ENCODE measurements at places on chromosomes 2 and 18.

GRCh38 chr18:49976795-49977560 is 163.6 kb upstream of the ACAA2 start:
- no peak for DNase-seq

GRCh38 chr2:178521304-178522150 is 41.3 kb downstream of the PLEKHA3 start:
- DNase-seq = no peak

DNA sequence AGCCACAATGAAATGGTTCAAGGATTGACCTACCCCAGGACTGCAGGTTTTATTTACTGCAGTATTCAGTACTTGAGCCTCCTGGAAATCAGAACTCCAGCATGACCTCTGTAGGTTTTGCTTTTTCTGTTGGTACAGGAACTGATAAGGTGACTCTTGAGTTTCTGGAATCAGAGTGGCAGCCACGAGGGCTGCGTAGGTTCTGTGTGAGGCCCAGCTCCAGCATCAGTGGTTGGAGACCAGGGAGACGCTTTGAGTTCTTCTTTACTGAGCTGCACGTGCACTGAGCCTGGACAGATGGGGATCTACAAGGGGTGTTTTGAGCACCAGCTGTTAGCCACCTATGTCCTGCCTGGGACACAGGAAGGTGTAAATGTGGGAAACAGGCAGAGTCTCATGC is 222.7 kb upstream of the EPAS1 start:
- no peak for DNase-seq

GRCh38 chr2:226524381-226524843 is 275.2 kb downstream of the IRS1 start:
- DNase-seq = peak; percentile 61

- DNase-seq = no peak
Measured at GRCh38 chr18:21911551-21911950, 171.0 kb downstream of the MIB1 start.

DNA sequence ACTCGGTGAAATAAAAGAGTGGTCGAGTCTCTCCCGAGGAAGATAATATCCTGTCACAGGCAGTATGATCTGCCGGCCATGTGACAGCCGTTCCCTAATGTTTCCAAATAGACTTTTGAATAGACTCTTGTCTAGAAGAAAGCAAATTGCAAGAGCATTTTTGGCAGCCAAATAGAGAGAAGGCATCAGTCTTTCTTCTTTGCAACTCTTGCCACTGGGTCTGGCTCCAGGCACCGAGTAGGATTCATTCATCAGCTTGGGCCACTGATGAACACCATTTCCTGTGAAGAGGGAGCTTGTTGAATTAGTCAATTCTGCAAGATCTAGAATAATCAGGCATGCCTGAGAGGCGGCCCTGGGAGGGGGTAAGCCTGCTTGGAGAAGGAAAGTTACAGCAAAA is 165.6 kb downstream of the KLHL29 start:
- DNase-seq = no peak

DNA sequence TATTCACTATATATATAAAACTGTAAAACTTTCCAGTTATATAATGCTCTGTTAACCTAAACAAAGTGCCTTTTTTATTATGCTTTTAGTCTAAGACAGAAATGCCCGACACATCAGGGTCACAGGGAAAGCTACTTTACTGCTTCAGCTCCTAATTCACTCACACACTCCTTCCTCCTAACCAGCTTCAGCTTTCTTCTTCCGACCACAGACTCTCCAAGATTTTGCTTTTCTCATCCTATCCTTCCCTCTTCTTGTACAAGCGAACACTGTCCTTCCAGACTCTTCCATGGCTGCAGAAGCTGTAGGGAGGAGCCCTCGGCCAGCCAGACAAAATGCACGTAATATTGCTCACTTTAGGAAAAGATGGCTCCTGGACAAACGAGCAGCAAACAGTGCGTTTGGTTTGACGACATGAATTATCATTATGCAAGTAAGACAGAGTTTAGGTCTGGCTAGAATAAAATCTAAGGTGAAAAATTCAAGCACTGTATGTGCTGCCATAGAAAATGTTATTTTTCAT is 47.5 kb upstream of the HNRNPA3 start:
- no peak for DNase-seq

DNA sequence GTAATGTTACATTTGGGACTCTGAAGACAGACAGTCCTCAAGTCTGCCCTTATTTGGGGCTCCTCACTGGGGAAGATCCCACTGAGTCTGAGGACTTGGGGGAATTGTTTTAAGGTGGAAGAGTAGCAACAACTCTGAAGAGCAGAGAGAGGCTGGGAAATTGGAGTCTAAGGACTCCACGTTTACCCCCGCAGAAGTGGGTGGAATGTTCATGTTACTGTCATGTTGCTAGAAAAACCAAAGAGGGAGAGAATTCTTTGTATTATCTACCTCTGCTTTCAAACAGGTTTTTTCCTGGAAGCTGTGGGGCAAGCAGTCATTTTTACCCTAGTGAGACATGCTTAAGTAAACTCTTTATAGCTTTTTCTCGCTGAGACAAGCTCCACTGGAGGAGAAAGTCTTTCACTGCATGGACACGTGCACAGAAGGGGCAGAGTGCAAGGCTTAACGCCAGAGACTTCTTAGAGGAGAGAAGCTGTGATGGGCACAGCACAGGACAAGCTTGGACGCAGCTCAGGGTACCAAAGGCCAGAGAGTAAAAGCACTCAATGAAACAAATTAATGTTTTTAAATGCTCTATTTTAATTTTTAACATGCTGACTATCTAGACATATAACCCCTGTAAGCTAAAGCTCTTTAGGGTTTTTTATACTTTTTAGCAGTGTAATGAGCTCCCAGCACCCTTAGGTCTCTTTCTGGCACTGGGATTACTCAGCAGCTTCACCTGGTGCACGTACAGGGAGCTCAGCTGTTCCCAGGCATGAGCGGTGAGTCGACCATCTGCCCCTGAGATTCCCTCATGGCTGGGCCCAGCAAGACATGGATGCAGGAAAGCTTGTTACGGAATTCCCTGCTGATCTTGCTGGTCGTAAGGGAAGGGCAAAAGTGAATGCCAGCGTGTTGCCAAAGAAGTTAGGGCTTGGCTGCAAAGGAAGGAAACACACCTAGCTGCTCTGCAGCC is 54.5 kb upstream of the BIN1 start:
- DNase-seq = no peak

DNA sequence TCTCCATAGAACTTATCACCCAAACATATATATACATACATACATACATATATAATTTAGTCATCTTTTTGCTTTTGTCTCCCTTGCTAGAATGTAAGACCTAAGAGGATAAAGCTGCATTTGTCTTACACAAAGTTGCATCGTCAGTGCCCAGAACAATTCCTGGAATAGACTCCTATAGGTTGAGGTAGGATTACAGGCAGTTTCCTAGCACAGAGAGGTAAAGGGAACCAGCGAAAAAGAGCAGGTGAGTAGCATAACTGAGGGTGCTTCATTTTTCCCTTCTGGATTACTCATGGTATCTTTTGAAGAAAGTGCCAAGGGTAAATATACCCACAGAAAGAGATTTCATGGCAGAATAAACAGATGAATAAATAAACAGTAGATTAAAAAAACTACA is 68.1 kb upstream of the AMMECR1L start:
- peak; percentile 13 for DNase-seq

DNA sequence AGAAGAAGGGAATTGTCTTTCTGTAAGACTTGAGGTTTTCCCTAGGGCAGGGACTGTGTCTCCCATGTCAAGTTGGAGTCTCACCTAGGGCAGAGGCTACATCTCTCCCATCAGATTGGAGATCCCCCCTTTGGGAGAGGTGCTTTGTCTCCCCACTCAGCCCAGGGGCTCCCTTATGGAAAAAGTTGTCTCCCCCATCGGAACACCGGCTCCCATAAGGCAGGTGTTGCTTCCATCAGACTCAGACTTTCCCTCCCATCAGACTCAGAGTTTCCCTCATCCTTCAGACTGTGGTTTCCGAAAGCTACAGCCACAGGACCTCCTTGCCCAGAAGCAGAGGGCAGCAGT is 5.8 kb downstream of the ANKRD53 start:
- no peak for DNase-seq

- no peak for DNase-seq
Measured at GRCh38 chr2:132678483-132678882, 8.5 kb upstream of the LYPD1 start.

GRCh38 chr2:241798631-241799521 is 10.1 kb upstream of the NEU4 start:
- no peak for DNase-seq

DNA sequence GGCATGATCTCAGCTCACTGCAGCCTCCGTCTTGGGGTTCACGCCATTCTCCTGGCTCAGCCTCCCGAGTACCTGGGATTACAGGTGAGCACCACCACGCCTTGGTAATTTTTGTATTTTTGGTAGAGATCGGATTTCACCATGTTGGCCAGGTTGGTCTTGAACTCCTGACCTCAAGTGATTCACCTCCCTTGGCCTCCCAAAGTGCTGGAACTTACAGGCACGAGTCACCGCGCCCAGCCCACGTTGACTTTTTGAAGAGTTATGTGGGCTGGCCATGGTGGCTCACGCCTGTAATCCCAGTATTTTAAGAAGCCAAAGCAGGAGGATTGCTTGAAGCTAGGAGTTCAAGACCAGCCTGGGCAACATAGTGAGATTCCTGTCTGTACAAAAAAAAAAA is 20.8 kb downstream of the CCL20 start:
- no peak for DNase-seq

DNA sequence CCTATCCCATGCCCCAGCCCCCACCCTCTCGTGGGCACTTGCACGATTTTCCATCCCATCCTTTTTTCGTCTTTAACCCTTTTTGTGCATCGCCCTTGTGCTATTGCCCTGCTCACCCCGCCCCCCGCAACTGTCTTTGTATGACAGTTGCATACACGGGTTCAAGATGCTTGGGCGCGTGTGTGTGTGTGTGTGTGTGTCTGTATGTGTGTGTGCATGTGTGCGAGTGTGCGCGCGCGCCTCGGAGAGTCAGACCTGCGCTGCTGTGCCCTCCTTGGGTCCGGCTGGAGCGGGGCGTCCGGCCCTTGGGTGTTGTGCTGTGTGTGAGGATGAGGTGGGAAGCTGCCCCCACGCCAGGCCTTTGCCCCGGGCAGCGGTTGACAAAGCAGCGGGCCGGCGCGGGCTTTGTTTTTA is 230.7 kb downstream of the HAUS1 start:
- no peak for DNase-seq

DNA sequence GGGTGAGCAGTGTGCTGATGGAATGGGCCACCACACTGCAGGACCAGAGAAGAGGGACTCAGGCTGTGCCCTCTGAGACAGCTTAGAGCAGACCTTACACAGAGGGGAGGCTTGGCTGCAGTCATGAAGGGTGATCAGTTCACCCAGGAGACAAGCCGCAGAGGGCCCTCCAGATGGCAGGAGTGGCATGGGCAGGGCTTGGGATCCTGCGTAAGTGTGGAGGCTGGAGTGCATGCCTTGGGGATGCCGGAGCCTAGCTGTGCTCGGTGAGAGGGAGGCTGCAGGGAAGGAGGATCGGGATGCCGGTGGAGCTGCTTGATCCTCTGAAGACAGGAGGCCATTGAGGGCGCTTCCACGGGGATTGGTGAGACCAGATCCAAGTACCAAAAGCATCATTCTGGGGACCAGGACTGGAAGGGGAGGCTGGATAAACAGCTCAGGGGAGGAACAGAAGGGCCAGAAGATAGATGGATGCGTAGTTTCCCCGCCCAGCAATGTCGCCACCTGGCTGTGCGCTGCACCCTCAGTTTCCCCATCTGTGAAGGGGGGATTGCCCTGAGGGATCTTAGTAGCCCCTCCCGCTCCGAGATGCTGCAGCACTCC is 163.4 kb downstream of the INHBB start:
- no peak for DNase-seq

DNA sequence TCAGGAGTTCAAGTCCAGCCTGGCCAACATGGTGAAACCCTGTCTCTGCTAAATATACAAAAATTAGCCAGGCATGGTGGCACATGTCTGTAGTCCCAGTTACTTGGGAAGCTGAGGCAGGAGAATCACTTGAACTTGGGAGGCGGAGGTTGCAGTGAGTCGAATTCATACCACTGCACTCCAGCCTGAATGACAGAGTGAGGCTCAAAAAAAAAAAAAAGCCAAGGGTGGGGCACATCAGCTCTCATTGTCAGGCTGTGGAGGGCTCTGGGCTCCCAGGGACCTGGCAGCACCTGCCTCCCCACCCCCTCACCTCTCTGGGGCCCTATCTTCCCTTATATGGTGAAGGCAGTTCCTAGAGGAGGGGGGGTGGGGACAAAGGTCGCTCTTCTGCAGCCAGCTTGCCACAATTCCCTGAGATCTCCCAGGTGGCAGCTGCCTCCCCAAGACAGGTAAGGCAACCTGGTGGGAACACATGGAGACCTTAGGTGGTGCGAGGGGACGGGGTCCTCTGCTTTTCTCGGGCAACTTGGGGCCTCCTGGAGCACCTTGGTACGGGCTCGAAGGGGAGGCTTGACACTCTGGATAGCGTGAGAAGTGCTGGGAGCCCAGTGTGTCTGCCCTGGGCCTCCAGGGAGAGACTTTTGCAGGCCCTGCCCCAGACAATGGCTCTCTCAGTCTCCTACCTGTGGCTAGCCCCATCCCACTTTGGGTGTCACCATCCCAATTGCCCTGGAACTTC is at the start of gene VIL1:
TSS of gene VIL1 (plus strand) at position 407 of the 742 bp plus-strand sequence. CDS start 4,656 bp downstream, outside the sequence.
- DNase-seq = no peak

DNA sequence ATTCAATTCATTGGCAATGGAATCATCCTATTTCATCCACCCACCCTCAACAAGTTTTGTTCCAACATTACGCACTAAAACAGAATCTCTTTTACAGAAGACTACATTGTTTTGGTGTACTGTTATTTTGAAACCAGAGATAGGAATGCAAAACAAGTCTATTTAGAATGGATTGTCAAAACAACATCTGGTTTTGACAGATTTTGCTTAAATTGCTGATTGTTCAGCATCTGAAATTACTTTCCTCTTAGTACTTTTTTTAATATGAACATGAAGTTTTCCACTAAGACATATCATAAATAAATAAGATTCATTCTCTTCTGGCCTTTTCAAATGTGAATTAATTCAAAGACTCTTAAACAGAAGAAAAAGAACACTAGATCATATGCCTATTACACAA is 323.9 kb upstream of the TFPI start:
- no peak for DNase-seq

- DNase-seq = no peak
Measured at GRCh38 chr2:196924051-196924450, 2.5 kb downstream of the PGAP1 start.

DNA sequence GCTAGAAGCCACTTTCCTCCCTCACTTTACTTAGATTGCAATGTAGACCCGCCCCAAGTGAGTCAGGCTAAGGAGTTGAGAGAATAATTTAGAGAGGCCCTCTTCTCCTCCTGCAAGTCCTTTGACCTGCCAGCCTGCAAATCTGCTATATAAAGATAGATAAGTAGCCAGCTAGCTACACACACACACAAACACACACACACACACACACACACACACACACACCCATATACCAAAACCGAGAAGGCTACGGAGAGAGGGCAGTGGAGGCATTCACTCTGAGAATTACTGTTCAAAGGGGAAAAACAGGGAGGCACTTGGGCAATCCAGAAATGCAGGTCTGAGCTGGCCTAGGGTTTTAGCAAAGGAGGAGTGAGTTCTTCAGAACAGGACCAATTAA is 23.0 kb upstream of the SMAD7 start:
- DNase-seq = no peak

GRCh38 chr2:205864491-205864890 is 182.2 kb downstream of the NRP2 start:
- no peak for DNase-seq

GRCh38 chr2:69163109-69163508 is 150.1 kb downstream of the ANTXR1 start:
- DNase-seq = no peak

GRCh38 chr2:35508601-35509000 is 847.0 kb upstream of the CRIM1 start:
- no peak for DNase-seq
